ENCODE measurements at places on chromosomes 5 and 9. TPM values are rescaled to one million over a fixed set of nuclear protein-coding genes. Genes with fewer than 3 reads are reported as not detected.

GRCh38 chr5:105836268-105836667, 1834.5 kb downstream of the EFNA5 start:
- no peak for DNase-seq

DNA sequence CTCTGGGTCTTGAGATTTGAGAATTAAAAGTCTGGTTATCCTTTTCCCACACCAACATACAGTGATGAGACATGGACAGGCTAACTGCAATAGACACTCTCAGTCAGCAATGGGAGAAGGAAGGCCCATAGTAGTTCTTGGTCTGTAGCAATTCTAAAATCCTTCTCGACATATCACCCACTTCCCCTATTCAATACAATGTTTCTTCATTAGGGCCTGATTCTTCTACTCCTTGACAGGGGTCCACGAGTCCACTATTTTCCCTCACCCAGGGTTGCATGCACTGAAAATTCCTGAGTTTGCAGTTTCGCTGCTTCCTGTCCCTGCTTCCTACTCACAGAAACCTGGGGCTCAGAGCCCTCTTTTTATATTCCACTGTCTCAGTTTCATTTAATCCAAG, 402.8 kb downstream of the MAT2B start:
- DNase-seq = no peak

- no peak for DNase-seq
Measured at GRCh38 chr9:105760053-105760452, 65.7 kb downstream of the TMEM38B start.

DNA sequence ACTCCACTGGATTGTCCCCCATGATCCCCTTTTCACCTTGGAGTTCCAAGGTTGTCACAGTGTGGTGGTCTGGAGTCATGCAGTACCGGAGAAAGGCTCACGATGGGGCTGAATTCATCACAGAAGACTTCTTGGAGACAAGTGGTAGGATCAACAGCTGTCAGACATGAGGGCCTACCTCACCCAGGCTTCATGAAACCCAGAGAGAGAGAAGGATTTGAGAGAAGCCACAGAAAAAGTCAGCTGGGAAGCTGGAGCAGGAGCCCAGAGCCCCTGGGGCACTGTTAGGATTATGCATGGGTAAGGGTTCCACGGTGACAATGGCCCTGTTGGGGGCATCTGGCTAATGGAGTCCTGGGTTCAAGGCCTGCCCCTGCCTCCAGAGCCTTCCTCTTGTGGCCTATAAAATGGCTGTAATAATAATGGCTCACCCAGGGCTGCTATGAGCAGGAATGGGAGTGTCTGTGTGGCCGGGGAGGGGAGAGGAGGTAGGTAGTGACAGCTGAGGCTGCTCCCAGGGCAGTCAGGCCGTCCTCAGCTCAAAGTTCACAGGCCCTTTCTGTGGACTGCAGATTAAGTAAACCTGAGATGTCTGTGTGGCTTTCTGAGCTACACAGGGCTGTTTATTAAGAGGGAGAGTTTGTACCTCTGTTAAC, 910 bp downstream of the TRIM14 start:
- DNase-seq = no peak

- DNase-seq = no peak
Measured at GRCh38 chr9:124600407-124600806, 93.2 kb upstream of the NR5A1 start.

DNA sequence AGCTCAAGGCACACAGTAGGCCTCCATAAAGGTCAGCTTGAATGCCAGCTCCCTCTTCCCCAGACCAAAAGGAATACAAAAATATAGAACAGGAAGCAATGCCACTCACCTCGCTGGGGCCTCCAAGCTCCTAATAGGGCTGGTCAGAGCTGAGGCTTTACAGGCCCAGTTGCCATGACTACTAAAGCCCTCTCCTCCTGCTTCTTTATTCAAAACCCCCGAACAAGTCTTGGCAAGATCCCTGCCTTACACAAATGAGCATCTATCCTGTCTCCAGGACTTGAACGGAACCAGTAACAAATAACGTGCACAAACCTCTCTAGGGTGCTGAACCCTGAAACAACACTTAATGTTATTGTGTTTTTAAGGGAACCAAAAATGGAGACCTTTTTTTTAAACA, 136.3 kb downstream of the SIL1 start:
- no peak for DNase-seq

DNA sequence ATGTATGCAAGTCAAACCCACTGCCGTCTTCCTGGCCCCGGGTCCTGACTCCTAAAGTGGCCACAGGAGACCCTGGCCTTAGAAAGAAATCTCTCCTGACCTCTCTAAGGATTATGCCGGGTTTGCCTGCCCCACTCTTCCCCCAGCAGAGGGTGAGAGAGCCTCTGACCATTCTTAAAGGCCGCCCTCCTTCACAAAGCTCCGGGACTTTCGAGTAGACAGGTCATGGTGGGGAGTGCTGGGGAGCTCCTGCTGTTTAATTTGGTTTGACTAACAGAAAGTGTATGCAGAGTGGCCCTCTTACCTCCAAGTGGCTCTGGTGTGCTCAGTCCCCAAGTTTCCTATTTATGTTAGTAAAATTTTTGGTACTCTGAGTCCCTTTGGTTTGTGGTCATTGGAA, 111.8 kb downstream of the LRRC70 start:
- no peak for DNase-seq

- DNase-seq = peak; percentile 49
Measured at GRCh38 chr5:149611326-149611725, 30.0 kb downstream of the ARHGEF37 start.

GRCh38 chr9:4822057-4822456, 29.3 kb downstream of the RCL1 start:
- DNase-seq = no peak

DNA sequence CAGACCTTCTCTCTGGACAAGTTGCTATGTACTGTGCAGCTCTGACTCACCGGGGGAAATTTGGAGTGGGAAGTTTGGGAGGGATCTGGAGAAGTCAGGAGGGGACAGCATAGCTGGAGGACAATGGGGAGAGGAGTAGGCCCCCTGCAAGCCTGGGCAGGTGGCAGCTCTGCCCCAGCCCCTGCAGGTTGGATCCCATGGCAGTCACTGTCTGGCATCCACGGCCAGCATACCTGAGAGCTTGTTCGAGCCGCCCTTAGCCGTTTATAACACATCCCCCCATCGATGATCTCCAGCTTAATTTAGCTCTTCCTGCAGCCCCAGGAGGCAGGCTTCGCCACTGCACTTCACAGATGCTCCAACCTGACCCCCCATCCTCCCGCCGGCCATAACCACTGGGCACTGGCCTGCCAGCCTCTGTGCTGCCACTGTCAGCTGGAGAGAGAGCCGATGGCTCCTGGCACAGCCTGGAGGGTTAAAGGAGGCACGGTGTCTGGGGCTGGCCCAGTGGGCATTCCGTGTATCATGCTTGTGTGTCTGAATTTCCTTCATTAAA, 57.7 kb upstream of the RNU6ATAC start:
- DNase-seq = peak; percentile 30

- DNase-seq = no peak
Measured at GRCh38 chr5:91229031-91229727, 153.9 kb downstream of the ARRDC3 start.

- no peak for DNase-seq
Measured at GRCh38 chr9:21429191-21429590, 11.0 kb upstream of the IFNA1 start.

DNA sequence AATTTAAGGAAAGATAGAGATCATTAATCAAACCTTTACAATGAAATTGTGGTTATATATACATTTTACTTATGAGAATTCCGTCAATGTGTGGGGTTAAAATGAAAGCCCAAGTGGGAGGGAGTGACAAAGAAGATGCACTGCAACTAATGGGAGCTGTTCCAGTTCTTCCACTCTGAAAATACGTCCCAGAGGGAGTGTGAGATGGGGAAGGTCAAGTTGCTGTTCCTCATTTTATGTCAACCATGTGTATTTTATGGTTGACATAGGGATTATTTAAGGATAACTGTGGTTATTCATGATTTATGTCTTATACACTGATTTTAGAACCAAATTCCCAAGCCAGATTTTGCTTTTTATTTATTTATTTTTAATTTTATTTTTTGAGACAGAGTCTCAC, 14.2 kb upstream of the RGS3 start:
- no peak for DNase-seq

DNA sequence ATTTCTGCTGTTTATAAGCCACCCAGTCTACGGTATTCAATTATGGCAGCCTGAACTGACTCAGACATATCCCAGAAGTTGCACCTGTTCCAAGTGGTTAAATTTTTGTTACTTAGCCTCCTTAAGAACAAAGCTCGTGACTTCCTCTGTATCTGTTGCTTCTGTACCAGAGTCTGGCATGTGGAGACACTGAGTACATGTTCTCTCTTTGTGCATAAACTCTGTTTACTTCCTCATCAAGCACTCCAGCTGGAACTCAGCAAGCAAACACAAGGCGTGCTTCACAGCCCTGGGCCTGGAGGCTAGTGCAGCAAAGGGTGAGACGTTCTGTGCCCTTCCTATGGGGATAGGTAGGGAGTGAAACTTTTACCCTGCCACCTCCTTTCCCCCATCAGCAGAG, 19.0 kb downstream of the C9orf152 start:
- DNase-seq = peak; percentile 54

- no peak for DNase-seq
Measured at GRCh38 chr5:135483254-135483653, 31.1 kb upstream of the TIFAB start.

- no peak for DNase-seq
Measured at GRCh38 chr5:139903450-139903794, 107.8 kb downstream of the PSD2 start.

GRCh38 chr5:89342106-89342876, 459.3 kb upstream of the MEF2C start:
- DNase-seq = no peak

GRCh38 chr5:116778651-116779280, 204.1 kb upstream of the SEMA6A start:
- no peak for DNase-seq

DNA sequence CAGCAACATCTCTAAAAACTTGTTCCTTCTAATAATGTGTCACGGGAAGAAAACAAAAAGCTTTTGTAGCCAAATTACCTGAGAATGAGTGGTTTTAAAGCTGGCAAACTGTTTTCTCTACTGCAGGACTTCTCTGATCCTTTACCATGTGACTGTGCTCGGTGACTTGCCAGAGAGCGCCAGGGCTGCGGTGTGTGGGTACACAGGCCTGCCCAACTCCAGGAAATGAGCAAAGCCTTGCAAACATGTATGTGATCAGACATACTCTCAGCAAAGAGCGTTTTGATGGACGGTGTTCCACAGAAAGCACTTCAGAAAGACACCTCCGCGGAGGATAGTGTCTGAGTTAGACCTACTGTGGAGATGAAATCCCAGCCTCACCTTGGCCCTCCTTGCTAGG, 157.3 kb downstream of the SPOCK1 start:
- DNase-seq = no peak

DNA sequence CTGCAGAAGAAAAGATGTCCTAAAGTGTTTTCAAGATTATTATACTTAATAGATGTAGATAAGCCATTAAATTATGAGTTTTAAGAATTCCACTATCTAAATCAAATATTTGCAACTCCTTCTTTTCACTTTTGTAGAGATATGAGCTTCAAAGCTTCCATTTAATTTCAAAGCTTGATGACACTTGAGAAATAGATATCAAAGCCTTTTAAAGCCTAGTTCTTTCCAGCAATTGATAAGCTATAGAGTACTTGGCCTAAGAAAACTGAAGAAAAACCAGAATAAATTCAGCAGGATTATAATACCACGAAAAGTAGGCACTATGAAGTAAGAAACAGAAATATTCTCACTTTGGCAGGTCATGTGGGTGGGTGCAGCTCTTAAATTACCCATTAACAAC, 1.7 kb downstream of the TNFSF8 start:
- no peak for DNase-seq

DNA sequence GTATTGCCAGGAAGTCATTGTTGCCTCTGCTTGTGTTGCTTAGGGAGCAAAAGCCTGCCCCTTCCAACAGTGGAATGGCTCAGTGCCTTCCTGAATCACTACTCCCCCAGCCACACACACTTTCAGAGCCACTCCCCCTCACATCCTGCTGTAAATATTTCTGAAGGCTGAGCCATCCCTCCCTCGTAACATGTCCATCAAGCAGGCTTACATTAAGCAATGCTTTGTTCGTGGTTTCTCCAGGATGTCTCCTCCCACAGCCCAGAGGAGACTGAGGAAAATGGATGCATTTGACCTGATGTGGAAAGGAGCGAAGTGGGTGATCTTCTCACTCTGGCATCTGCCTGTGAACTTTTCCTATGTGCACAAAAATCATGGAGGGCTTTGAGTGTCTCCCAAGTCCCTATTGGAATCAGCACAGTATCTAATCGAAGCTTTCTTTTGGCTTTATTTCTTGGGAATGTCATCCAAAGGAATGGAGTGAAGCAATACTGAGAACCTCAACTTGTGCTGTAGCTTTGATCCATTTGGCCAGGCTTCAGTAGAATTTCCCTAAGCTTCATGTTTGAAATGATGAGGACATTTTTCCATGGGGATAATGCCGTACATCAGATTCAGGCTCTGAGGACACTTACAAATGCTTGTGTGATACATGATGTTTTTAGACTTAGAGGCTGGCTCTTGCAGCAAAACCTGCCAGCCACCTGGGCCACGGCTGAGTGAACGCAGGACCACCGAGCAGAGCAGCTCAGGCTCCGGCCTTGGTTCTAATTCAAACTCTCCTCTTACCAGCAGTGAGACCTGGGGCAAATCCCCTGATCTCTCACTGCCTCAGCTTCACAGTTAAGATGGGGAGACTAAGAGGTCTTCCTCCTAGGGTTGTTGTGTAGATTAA, 389.1 kb downstream of the ENC1 start:
- DNase-seq = no peak

GRCh38 chr5:118249386-118249785, 739.0 kb downstream of the DTWD2 start:
- no peak for DNase-seq

GRCh38 chr5:150559701-150560100, 51.8 kb downstream of the NDST1 start:
- no peak for DNase-seq

DNA sequence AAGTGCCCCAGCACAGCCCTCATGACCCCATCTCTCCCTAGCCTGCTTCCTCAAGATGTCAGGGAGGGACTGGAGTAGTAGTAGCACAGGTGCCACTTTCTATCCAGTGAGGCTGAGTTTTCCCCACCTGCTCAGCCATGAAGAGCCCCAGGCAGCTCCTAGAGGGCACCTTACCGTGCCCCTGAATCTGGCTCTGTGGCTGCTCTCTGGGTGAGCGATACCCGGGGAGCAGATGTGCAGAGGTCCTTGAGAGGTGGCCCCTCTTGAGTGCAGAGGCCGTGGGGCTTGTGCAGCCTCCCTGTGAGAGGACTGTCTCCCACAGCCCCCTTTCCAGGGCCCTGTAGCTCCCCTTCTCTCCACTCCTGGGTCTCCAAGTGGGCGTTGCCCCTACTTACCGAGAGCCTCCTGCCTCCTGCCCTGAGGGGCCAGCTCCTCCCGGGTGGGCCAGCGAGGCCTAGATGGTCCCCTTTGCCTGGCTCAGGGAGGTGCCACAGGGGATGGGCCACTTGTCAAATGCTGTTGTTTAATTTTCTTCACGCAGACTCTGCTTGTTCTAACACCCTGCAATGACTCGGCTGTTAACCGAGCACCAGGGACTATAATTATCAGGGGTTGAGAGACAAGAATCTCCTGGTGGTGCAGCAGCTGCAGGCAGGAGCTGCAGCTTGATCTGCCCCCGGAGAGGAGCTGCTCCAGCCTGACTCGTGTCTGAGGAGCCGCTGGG, 29.6 kb upstream of the PITX1 start:
- no peak for DNase-seq

FOXB2 gene
- total RNA-seq = not detected

EIF4E1B gene
- not detected for total RNA-seq

MSMP gene
- not detected for total RNA-seq

C5orf34 gene
- total RNA-seq = 1.0 TPM
